CD4-positive, alpha-beta memory T cell (primary cell): ENCODE measurements at places on chromosomes 2 and 18. TPM values are rescaled to one million over a fixed set of nuclear protein-coding genes. Genes with fewer than 3 reads are reported as not detected.

GRCh38 chr2:162300266-162300665 lies 18.2 kb downstream of the IFIH1 start:
- no peak overlapping the region for H3K4me3 ChIP-seq
- H3K27ac ChIP-seq = no peak overlapping the region
- no peak for DNase-seq
- peaks cover 9% of the 10 kb centered on the region for H3K36me3 ChIP-seq
- H3K27me3 ChIP-seq = no peaks in the 10 kb centered on the region
- peaks cover 6% of the 10 kb centered on the region for H3K4me1 ChIP-seq

GRCh38 chr2:229703909-229704630 lies 10.3 kb downstream of the DNER start:
- no peak overlapping the region for H3K4me3 ChIP-seq
- H3K4me1 ChIP-seq = no peaks in the 10 kb centered on the region
- no peak for DNase-seq
- no peaks in the 10 kb centered on the region for H3K36me3 ChIP-seq

GRCh38 chr2:124333784-124334183 lies 308.7 kb downstream of the CNTNAP5 start:
- H3K36me3 ChIP-seq = no peaks in the 10 kb centered on the region
- no peaks in the 10 kb centered on the region for H3K4me1 ChIP-seq
- no peak for DNase-seq
- no peak overlapping the region for H3K27ac ChIP-seq
- no peak overlapping the region for H3K4me3 ChIP-seq

DNA sequence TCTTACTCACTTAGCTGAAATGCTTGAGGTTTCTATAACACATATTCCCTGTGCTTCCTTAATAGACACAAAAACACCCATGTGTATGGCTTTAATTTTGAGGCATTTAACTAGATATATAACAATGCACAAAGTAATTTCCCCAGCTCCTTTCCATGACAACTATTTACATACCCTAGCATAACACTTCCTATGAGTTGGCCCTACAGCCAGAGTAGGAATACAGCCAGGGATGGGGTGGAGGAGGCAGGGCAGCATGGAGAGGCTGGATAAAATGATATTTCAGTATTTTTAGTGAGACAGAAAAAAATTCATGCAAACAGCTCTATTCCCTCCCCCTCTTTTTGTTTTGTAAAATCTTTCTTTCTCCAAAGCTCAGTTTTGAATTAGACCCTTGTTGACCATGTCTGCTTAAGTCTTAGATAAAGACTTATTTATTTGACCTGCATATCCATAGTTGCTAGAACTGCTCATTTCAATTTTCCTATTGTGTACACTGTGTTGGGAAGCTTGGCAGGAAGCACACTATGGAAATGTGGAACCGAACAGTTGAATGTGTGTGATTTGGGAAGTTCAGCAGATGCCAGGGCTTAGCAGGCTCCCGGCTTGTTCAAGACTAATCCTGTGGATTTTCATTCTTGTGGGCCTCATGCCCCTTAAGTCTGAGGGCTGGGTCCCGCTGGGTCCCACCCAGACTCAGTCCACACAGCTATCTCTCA lies 11.2 kb upstream of the B3GNT2 start:
- H3K4me3 ChIP-seq = no peak overlapping the region
- no peaks in the 10 kb centered on the region for H3K4me1 ChIP-seq
- H3K36me3 ChIP-seq = no peaks in the 10 kb centered on the region
- no peak for DNase-seq

MAP3K2 gene
- 87.2 TPM for total RNA-seq

KATNAL2 gene
- 2.1 TPM for total RNA-seq

ZBTB7C gene
- not detected for total RNA-seq

LIMS2 gene
- 8.9 TPM for total RNA-seq

DNA sequence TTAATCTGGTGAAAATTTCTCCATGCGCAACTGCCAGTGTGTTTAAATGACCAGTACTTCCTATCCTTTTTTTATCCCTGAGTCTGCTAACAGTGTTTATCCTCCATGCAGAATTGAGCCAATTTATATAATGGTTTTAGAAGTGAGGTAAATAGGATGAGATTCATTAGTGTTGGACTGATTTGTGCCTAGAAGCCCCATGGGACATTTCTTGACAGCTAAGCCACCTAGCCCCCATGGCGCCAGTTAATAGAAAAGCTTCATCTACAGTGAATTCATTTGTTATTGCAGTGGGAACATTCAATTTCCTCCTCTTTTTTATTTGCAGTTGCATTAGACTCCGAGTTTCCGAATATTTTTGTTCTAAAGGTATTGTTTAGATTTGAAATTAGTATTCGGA lies 175.6 kb downstream of the ARL6IP6 start:
- no peak for DNase-seq
- H3K36me3 ChIP-seq = no peaks in the 10 kb centered on the region
- no peaks in the 10 kb centered on the region for H3K27me3 ChIP-seq
- H3K27ac ChIP-seq = no peak overlapping the region
- H3K4me1 ChIP-seq = no peaks in the 10 kb centered on the region

CCDC178 gene
- not detected for total RNA-seq

GRB14 gene
- total RNA-seq = not detected

GRCh38 chr2:17301437-17301836 lies 216.8 kb downstream of the RAD51AP2 start:
- no peaks in the 10 kb centered on the region for H3K27me3 ChIP-seq
- DNase-seq = no peak
- no peak overlapping the region for H3K4me3 ChIP-seq
- H3K4me1 ChIP-seq = no peaks in the 10 kb centered on the region
- H3K36me3 ChIP-seq = no peaks in the 10 kb centered on the region
- H3K27ac ChIP-seq = no peak overlapping the region

ADD2 gene
- 0.94 TPM for total RNA-seq
